Stimulated activated CD4-positive, alpha-beta T cell treated with anti-CD3 and anti-CD28 coated beads, Interleukin-1b, Interleukin-23, amount 100 ng/mL, for 1 hour (primary cell): ENCODE measurements at places on chromosomes 5 and 9.

- DNase-seq: no peak
These were observed 510.1 kb downstream of the NR2F1-AS1 start for GRCh38 chr5:93070938-93071337.

GRCh38 chr5:125338440-125339174, 592.2 kb upstream of the ZNF608 start:
- DNase-seq: no peak

- no peak for DNase-seq
These were observed 124.3 kb upstream of the SLC12A2 start for GRCh38 chr5:127959152-127959764.

DNA sequence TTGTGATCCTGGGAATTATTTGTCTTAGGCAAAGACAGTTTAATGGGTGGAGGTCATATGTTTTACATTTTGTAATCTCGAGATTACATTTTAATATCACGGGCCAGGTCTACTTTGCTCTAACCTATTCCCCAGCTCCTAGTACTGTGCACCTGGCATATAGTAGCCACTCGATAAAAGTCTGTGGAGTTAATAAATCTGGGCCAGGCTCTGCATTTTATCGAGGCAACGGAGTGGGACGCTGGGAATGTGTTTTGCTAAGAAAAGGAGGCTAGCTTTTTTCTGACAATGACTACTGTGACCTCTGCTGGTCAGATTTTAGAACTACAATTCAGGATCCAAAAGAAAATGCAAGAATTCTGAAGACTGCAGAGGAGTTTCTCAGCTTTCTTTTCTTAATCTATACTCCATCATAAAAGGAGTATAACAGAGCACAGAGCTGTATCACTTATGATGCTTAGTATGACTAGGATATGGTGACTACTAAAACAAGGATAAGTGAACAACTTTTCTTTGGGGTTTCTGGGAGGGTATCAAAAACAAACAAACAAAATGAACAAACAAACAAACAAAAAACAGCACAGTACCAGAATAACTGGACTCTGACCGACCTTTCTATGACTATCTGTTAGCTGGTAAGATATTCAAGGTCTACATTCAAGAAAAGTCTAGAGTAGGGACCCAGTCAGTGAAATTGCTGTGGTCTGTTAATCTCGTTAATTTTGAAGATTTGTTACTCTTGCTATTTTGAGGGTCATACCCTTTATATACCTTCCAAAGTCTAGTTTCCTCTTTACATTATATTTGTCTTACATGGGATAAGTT, 46.1 kb upstream of the CER1 start:
- DNase-seq: no peak

GRCh38 chr5:7478459-7478858, 82.5 kb downstream of the ADCY2 start:
- DNase-seq: no peak

DNA sequence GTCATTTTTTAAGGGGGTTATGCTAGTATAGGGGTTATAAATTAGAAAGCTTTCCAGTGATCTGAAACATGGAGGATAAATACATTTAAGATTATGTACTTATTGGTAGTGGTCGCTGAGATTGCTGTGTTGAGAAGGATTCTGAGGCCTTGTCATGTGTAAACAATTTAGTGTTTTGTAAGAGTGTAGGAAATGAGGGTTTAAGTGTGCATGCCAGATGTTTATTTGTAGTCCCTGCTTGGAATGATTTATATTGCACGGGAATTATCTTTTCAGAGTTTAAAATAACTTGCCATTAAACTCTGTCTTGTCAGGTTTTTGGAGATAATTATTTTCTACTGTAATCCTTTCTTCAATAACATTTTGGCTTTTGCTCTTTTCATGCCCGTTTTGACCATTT, 19.4 kb downstream of the ZNF618 start:
- no peak for DNase-seq

GRCh38 chr9:137167747-137168572, 1.9 kb downstream of the LRRC26 start:
- DNase-seq: no peak

- no peak for DNase-seq
These were observed 7.6 kb downstream of the TSPAN17 start for GRCh38 chr5:176654856-176655255.

- no peak for DNase-seq
These were observed 45.4 kb downstream of the NACC2 start for GRCh38 chr9:136049491-136050265.

DNA sequence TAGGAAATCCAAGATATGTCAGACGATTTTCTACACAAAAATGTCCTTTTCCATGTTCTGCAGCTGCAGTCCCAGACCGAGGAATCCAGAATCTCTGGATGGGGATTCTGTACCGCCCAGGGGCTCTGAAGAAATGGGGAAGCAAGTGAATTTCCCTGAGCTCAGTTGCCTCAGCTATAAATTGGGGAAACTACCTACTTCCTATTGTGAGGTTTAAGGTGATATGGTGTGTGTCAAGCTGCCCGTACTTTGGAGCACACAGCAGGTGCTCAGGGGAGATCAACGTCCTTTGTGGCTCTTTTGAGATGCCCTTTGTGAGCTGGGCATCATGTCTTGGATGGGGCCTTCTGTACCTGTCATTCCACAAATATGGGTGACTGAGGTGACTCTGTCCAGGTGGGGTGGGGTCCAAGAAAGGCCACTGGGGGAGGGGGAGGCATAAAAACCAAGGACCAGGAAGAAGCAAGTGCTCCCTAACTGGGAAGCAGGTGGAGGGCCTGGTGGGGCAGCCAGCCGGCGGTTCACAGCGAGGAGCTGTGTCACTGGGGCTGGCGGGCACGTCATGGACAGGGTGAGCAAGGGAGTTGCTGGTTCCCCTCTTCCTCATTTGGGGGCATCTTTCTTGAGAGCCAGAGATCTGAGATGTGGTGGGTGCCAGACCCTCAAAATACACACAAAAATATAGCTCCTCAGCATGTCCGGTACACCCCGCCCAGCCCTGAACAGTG, 116.0 kb downstream of the CRB2 start:
- no peak for DNase-seq

- DNase-seq: no peak
These were observed 167.0 kb upstream of the ZNF618 start for GRCh38 chr9:113708821-113709713.

- DNase-seq: no peak
These were observed 670.8 kb downstream of the ACTL7B start for GRCh38 chr9:108184941-108185340.

DNA sequence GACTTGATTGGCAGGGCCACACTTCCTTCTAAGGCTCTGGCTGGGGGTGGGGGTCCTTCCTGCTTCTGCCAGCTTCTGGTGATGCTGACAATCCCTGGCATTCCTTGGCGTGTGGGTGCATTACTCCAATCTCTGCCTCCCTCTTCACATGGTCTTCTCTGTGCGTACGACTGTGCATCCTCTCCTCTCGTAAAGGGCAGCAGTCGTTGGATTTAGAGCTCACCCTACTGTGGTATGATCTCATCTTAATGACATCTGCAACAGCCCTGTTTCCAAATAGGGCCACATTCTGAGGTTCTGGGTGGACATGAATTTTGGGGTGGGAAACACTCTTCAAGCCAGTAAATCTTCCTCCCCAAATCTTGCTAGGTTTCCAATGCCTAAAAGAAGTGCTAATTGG, 36.8 kb downstream of the ROPN1L start:
- no peak for DNase-seq

GRCh38 chr5:172828911-172829431, 5.1 kb upstream of the ERGIC1 start:
- no peak for DNase-seq

DNA sequence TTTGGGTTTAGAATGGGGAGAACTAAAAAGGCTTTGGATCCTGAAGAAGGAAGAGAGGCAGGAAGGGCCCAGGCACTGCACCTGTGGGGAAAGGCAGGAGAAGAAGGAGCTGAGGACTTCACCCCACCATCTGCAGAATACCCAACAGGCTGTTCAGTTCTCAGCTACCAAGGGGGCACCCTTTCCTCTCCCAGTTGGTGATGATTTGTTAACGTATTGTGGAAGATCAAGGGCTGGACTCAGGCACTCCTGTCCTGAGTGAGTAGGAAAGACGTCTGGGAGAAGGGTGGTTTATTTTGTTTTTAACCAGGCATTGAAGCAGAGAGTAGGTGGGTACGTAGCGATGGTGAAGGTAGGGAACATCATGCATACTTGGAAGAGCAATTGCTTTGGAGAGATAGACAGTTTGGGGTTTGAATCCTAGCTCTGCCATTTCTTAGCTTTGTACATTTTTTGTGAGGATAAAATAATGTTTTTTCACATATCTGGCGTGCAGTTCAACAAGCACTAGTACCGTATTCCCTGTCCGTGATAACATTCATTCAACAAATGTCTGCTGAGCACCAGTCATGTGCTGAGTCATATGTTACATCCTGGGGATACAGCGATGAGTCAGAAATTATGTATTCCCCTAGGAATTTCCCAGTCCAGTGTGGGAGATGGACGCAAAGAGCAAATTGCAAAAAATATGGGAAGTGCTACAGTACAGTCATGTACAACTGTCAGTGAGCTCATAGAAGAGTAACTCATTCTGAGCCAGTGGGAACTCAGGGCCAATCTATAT, 2.1 kb downstream of the MSANTD3 start:
- no peak for DNase-seq

DNA sequence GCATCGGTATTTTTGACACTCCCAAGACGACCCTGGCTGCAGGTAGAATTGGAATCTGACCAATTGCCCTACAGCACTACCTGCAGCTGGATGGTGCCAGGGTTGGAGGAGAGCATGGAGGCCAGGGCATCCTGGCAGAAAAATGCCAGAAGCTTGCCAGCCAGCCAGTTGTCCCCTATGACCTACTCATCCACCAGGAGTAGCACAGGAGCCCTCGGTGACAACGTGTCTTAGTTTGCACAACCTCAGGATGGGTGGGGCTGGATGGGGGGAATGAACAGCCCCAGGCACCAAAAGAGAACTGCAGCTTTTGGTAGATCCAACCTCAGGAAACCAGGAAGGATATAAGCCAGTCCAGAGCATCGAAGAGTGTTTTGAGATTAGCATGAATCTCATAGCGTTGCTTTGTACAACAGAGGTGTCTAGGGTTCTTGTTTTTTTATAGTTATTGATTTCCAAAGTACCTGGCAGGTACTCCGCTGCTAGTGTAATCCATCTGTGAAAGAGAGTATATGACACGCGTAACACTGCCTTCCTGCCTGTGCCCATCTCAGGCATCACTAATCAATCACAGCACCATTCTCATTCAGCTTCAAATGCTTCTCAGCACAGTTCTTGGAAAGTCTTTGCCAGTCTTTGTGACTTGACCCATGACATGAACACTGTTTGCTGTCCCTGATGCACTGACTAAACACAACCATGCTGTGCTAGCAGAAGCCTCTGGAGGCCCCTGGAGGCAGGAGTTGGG, 36.7 kb upstream of the ASS1 start:
- DNase-seq: no peak
